Memory B cell (primary cell): ENCODE measurements at places on chromosomes 7 and 10.
A peak's percentile ranks its signal among the peaks of the same experiment; 100 is the strongest.

- no peaks in the 10 kb centered on the region for H3K4me1 ChIP-seq
- H3K27ac ChIP-seq, result no peak overlapping the region
- DNase-seq, result no peak
- no peaks in the 10 kb centered on the region for H3K36me3 ChIP-seq
- no peak overlapping the region for H3K4me3 ChIP-seq
Observed at GRCh38 chr10:69638642-69639041, 8.6 kb downstream of the FAM241B start.

DNA sequence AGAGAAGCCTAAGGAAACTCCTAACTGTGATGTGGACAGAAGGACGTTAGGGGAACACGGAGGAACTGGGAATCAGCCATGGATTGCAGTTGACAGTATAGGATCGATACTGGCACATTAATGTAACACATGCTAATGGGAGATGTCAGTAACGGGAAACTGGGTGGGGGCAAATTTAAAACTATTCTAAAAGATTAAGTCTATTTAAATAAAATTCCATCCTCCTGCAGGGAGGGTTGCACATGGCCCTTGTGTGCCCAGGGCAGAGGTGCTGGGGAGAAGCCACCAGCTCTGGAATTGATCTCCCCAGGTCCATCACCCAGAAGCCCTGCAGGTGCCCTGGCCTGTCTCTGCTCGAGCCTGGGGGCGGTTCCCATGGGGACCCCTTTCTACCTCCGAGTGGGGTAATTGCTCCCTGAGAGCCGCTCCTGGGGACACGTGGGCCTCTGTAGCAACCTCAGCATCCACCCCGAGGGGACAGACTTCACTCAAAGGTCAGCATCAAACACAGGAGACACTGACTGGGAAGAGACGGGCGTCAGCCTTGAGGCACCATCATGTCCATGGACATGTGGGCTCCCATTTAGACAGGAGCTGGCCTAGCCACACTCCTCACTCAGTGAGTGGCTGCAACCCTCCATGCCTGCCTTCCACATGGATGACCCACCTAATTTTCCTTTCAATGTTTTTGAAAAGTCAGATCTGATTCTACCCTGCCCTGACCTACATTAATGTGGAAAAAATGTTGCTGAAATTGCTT is 21.1 kb downstream of the SCART1 start:
- no peak for DNase-seq
- peaks cover 18% of the 10 kb centered on the region for H3K36me3 ChIP-seq
- peaks cover 4% of the 10 kb centered on the region for H3K4me1 ChIP-seq

DNA sequence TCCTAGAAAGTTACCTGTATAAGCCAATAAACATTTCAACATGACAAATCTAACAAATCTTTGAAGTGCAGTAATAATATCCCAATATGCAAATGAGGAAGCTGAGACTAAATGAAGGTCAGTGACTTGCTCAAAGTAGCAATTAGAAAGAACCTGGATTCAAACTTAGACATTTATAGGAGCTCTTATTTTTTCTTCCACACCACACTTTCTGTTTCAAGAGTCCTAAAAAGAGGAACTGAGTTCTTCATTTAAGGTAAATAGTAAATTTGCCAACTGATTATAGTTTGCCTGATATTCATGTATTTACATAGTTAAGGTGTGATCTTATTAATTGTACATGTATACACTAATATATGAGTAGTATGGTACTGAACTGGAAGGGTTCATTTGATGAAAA is 44.0 kb downstream of the KLHDC10 start:
- no peak overlapping the region for H3K4me3 ChIP-seq
- peaks cover 11% of the 10 kb centered on the region for H3K36me3 ChIP-seq
- H3K4me1 ChIP-seq, result peaks cover 23% of the 10 kb centered on the region
- H3K27ac ChIP-seq, result peak overlapping the region; percentile 30
- no peaks in the 10 kb centered on the region for H3K27me3 ChIP-seq

GRCh38 chr7:139602143-139602722 is 78.7 kb downstream of the CLEC2L start:
- H3K4me3 ChIP-seq, result no peak overlapping the region
- H3K27ac ChIP-seq, result no peak overlapping the region
- no peak for DNase-seq
- H3K27me3 ChIP-seq, result no peaks in the 10 kb centered on the region

- H3K27ac ChIP-seq, result no peak overlapping the region
- no peaks in the 10 kb centered on the region for H3K36me3 ChIP-seq
- DNase-seq, result no peak
- H3K4me1 ChIP-seq, result no peaks in the 10 kb centered on the region
- H3K4me3 ChIP-seq, result no peak overlapping the region
Observed at GRCh38 chr7:155051355-155051754, 18.8 kb upstream of the HTR5A start.

GRCh38 chr10:72058347-72058898 is 29.9 kb downstream of the SPOCK2 start:
- peak overlapping the region; percentile 78 for H3K27ac ChIP-seq
- H3K4me1 ChIP-seq, result peaks cover 23% of the 10 kb centered on the region
- DNase-seq, result no peak
- peaks cover 2% of the 10 kb centered on the region for H3K36me3 ChIP-seq

- H3K4me1 ChIP-seq, result peaks cover 15% of the 10 kb centered on the region
- H3K27me3 ChIP-seq, result peaks cover 42% of the 10 kb centered on the region
- peak overlapping the region; percentile 24 for H3K4me3 ChIP-seq
Observed at GRCh38 chr7:27189295-27189996, 4.4 kb upstream of the HOXA11 start.

DNA sequence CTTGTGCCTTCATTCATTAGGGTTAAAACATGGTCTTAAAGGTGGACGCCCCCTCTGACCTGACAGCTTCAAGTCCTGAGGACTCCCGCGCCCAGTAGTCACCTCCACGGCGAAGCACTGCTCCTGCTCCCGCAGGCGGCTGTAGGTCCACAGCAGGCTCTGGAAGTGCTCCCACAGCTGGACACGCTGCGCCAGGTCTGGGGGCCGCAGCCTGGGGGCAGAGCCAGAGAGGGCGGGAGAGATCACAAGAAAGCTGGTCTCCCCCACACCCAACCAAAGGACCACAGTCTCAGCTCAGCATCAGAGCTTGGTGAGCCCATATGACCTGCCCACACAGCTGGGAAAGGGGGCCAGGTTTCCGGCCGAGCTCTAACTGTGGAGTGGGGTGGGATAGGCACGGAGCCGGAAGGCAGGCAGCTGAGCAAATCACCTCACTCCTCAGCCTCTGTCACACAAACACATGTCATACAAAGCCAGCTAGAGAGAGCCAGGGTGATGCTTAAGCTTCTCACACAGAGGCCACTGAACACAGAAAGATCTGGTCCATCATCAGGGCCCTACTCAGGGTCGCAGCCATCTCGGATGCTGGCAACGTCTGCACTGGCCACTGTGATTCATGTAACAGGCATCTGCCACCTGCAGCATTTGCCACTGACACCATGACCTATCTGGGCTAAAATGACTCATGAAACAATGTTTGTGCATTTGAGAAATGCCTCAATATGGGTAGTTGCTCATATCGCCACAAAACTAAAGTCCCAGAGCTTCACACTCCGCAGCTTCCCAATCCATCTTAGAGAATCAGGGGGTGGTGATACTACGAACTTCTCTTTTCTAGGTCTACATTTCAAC is 12.6 kb downstream of the HPS1 start:
- DNase-seq, result no peak
- H3K4me3 ChIP-seq, result no peak overlapping the region
- H3K36me3 ChIP-seq, result peaks cover 63% of the 10 kb centered on the region
- H3K27ac ChIP-seq, result no peak overlapping the region

- no peak for DNase-seq
- H3K27me3 ChIP-seq, result peaks cover 19% of the 10 kb centered on the region
- H3K4me3 ChIP-seq, result no peak overlapping the region
- peaks cover 18% of the 10 kb centered on the region for H3K4me1 ChIP-seq
- H3K36me3 ChIP-seq, result no peaks in the 10 kb centered on the region
- H3K27ac ChIP-seq, result no peak overlapping the region
Observed at GRCh38 chr7:73715648-73716317, 3.7 kb downstream of the STX1A start.

DNA sequence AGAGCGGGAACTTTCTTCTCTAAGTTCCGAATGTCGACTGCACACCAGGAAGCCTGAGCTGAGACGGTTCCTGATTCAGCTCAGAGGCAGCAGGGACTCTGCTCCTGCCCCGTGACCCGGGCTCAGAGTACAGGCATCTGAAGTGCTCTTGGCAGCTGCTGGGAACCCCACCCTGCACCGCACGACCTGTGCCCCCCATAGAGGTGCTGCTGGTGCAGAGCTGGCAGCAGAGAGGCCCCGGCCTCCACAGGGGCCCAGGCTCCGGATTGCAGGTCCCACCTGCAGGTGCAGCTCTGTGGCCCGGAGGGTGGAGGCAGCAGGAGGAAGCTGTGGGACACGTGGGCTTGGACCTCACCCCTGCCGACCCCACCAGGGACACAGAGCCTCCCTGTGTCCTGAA is 39.5 kb upstream of the ADGRA1 start:
- no peak overlapping the region for H3K27ac ChIP-seq
- H3K4me3 ChIP-seq, result no peak overlapping the region
- H3K27me3 ChIP-seq, result peaks cover 2% of the 10 kb centered on the region
- no peaks in the 10 kb centered on the region for H3K4me1 ChIP-seq

DNA sequence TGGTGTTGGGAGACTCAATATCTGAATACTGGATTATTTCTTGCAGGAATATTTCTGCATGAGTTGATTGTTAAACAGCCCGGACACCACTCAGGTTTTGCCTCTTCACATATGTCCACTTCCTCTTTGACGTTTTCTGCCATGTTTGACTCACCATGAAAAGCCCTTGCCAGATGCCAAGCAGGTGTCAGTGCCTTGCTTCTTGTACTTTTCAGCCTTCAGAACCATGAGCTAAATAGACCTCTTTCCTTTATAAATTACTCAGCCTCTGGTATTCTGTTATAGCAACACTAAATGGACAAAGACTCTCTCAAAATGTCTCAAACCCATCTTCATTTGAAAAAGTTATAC is 24.7 kb upstream of the MACC1 start:
- no peak overlapping the region for H3K4me3 ChIP-seq
- H3K27me3 ChIP-seq, result no peaks in the 10 kb centered on the region
- H3K27ac ChIP-seq, result no peak overlapping the region
- peaks cover 29% of the 10 kb centered on the region for H3K4me1 ChIP-seq

- no peak overlapping the region for H3K27ac ChIP-seq
- no peaks in the 10 kb centered on the region for H3K4me1 ChIP-seq
- no peaks in the 10 kb centered on the region for H3K27me3 ChIP-seq
Observed at GRCh38 chr7:137020351-137020750, 151.9 kb downstream of the CHRM2 start.

- H3K27ac ChIP-seq, result no peak overlapping the region
- no peak overlapping the region for H3K4me3 ChIP-seq
- no peaks in the 10 kb centered on the region for H3K36me3 ChIP-seq
- no peak for DNase-seq
Observed at GRCh38 chr10:29688230-29688661, 53.5 kb upstream of the SVIL start.

- peaks cover 38% of the 10 kb centered on the region for H3K27me3 ChIP-seq
- no peak for DNase-seq
- peaks cover 22% of the 10 kb centered on the region for H3K4me1 ChIP-seq
- H3K27ac ChIP-seq, result no peak overlapping the region
Observed at GRCh38 chr10:125060482-125060825, 99.9 kb downstream of the CTBP2 start.
